ENCODE measurements at places on chromosomes 16 and 17. TPM values are rescaled to one million over a fixed set of nuclear protein-coding genes. Genes with fewer than 3 reads are reported as not detected.

- no peak for DNase-seq
Observed at GRCh38 chr16:57284209-57284951, at the start of gene PLLP. TSS of gene PLLP (minus strand) at chr16:57284672. CDS start at chr16:57284540, 132 bp downstream.

- DNase-seq, result no peak
Observed at GRCh38 chr17:55318081-55318480, 53.3 kb downstream of the HLF start.

- DNase-seq, result no peak
Observed at GRCh38 chr17:41338961-41339485, 11.6 kb downstream of the KRT33A start.

GRCh38 chr17:2865228-2865627 lies 69.0 kb downstream of the RAP1GAP2 start:
- DNase-seq, result no peak

GRCh38 chr17:7687072-7687907 lies at the start of gene TP53:
TSS of gene TP53 (minus strand) at chr17:7687490. CDS start at chr17:7676594, 10,896 bp downstream.
- DNase-seq, result peak; percentile 91

DNA sequence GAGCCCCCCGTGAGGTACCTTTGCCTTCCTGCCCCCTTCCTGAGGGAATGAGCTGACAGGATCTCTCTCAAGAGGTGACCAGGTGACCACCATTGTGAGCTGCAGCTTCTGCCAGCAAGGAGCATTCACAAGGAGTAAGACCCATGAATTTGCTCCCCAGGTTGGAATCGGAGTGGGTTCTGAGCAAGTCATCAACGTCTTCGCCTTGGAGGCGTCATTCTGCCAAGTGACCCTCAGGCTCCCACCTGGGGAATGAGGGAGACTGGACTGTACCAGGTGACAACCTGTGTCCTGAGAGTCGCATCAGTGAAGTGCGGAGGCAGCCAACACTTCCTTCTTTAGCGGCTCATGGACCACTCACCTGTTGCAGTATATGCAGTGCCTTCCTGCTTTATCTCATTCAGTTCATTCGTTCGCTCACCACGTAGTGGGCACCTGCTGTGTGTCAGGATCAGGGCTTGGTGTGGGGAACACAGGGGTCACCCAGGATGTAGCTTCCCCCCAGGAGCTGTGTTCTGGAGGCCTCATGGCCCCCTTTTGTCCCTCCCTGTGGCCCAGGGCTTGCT lies 22.8 kb downstream of the WSCD1 start:
- DNase-seq, result peak; percentile 39

- DNase-seq, result peak; percentile 54
Observed at GRCh38 chr16:75471723-75472633, 7.5 kb upstream of the TMEM170A start.

GRCh38 chr17:80843741-80844156 lies 147.9 kb upstream of the CHMP6 start:
- no peak for DNase-seq

DNA sequence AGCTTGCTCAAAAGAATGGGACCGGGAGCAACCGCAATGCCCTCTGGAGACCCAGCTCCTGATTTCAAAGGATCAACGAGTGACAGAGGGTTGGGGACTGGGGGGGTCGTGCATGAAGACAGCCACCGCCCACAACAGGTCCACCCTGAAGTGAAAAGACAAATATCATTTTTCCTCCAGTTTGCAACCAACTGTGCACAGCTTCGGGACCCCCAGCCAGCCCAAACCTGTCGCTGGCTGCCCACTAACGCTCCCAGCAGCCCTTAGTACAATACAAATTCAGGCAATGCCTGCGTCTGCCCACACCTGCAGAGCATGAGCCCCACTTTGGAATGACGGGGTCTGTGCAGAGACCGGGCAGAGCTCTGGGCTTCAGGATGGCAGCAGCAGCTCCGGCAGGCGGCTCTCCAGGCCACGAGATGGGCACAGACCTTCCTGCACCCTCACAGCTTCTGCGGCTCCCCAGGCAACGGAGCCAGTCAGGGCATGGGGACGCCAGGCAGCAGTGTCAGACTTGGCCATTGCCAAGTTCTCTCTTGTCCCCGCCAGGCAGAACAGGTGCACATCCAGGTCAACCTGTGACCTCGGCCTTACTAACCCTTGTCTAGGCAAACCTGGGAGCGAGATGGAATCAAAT lies 60.1 kb downstream of the TBC1D16 start:
- no peak for DNase-seq

- DNase-seq, result no peak
Observed at GRCh38 chr17:50918071-50918932, 52.1 kb upstream of the TOB1 start.

DNA sequence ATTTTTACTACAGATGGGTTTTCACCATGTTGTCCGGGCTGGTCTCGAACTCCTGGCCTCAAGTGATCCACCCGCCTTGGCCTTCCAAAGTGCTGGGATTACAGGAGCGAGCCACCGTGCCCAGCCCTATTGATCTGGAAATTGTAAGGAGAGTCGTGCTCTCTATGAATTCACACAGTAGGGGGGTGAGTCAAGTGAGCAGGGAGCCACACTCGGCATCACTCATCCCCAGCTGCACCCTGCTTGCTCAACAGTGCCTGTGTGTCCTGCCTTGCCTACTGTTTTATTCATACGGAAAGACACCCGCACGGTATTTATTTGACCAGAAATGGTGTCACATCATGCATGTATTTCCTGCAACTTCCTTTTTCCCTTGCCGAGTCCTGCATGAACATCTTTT lies 157.2 kb upstream of the FOXF1 start:
- no peak for DNase-seq

GRCh38 chr17:63626551-63627180 lies 4.4 kb downstream of the MAP3K3 start:
- DNase-seq, result no peak

DNA sequence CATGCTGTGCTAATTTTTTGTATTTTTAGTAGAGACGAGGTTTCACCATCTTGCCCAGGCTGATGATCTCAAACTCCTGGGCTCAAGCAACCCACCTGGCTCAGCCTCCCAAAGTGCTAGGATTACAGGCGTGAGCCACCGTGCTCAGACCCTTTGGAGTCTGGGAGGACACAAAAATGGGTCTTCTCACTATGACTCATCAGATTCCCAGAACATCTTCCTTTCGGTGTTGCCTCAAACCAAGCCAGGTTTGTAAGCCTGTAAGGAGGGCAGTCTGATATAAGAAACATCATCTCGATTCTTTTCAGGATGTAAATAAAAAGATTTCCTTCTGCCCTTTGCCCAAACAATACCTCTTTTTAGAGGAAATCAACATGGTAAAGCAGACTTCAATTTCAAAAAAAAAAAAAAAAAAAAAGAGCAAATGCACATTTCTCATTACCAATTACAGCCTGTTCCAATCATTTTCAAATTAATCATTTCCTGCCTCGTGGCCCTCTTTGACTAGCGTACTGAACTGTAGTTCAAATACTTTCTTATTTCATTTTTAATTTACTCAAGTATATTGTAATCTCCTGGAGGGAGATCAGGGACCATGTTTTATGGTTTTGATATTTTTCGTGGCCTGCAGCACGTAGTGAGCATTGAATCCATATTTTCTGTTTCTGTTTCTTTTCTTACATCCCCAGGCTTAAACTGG lies 409.6 kb downstream of the GRIN2A start:
- DNase-seq, result no peak

- peak; percentile 56 for DNase-seq
Observed at GRCh38 chr17:35313875-35314409, 59.5 kb downstream of the SLFN11 start.

GRCh38 chr17:17892009-17892408 lies 55.2 kb upstream of the SREBF1 start:
- DNase-seq, result no peak

- no peak for DNase-seq
Observed at GRCh38 chr16:70526403-70526802, 2.8 kb downstream of the SF3B3 start.

GRCh38 chr17:44910231-44911106 lies 4.8 kb downstream of the GFAP start:
- peak; percentile 24 for DNase-seq

- no peak for DNase-seq
Observed at GRCh38 chr17:82276938-82277337, 3.4 kb upstream of the CSNK1D start.

- DNase-seq, result no peak
Observed at GRCh38 chr16:4180511-4180910, 61.4 kb downstream of the SRL start.

DNA sequence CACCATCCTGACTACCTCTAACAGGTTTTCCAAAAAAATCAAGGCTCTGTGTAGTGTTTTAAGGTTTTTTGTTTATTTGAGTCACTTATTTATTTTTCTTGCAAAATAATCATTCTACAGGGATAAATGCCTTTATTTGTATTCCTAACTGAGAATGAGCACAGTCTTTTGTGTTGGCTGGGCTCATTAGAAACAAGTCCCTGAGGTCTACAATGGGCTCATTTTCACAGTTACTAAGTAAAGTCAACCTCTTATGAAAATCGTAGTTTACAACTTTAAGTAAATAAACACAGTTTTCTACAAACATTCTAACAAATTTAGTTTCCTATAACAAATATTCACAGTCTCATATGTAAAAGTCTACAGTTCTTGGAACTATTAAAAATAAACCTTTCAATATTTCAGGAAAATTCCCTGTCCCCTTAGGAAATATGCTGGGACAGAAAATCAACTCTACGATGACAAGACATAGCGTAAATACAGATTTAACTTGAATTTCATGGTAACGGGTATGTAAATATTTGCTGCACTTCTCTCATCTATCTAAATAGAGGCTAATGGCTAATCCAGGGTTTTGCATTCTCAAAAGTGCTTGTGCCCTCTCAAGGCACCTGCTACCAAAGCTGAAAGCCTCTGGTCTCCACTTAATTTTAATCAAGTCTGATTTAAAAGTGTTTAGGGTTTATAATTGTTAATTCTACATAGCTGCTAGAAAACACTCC lies 31.5 kb upstream of the CDH5 start:
- no peak for DNase-seq

GRCh38 chr17:521183-521525 lies 168.5 kb upstream of the RPH3AL start:
- DNase-seq, result no peak

DNA sequence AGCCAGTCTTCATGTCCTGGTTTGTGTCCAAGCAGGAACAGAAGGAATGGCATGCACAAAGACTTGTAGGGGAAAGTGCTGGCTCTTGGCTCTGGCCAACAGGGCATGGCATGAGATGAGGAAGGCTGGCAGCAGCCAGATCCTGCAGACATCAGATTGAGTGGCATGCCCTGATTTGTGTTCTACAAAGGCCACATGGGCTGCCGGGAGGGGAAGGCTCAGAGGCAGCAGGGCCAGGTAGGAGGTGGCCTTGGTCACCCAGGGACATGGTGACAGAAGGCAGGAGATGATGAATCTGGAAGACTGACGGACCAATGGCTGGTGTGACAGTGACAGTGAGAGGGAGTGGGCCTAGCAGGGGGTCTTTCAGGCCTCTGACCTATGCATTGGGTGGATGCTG lies 33.7 kb downstream of the SMPD3 start:
- no peak for DNase-seq

GRCh38 chr17:65660947-65661346 lies 99.5 kb upstream of the AXIN2 start:
- no peak for DNase-seq

DNA sequence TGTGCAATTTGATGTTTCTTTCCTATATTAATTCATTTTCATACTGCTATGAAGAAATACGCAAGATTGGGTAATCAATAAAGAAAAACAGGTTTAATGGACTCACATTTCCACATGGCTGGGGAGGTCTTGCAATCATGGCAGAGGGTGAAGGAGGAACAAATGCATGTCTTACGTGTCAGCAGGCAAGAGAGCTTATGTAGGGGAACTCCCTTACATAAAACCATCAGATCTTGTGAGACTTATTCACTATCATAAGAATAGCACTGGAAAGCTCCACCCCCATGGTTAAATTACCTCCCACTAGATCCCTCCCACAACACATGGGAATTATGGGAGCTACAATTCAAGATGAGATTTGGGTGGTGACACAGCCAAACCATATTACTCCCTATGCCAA lies 418.9 kb upstream of the MAF start:
- DNase-seq, result no peak

- DNase-seq, result no peak
Observed at GRCh38 chr16:3444032-3444388, 530 bp downstream of the NAA60 start.

GRCh38 chr17:15444805-15445204 lies 22.6 kb downstream of the CDRT4 start:
- no peak for DNase-seq

DNA sequence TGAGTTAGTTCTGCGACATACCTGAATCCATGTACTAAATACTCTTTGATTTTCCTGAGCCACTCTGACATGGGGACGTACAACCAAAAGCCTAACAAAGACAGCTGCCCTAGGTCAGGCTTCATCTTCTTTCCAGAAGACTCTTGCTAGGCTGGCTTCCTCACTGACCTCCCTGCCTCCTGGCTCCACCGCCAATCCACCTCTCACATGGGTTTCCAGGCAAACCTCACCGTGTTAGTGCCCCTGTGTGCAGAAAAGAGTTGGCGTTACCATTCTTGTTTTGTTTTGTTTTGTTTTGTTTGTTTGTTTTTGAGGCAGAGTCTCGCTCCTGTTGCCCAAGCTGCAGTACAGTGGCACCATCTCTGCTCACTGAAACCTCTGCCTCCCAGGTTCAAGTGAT lies 135.3 kb downstream of the WSCD1 start:
- DNase-seq, result no peak

DNA sequence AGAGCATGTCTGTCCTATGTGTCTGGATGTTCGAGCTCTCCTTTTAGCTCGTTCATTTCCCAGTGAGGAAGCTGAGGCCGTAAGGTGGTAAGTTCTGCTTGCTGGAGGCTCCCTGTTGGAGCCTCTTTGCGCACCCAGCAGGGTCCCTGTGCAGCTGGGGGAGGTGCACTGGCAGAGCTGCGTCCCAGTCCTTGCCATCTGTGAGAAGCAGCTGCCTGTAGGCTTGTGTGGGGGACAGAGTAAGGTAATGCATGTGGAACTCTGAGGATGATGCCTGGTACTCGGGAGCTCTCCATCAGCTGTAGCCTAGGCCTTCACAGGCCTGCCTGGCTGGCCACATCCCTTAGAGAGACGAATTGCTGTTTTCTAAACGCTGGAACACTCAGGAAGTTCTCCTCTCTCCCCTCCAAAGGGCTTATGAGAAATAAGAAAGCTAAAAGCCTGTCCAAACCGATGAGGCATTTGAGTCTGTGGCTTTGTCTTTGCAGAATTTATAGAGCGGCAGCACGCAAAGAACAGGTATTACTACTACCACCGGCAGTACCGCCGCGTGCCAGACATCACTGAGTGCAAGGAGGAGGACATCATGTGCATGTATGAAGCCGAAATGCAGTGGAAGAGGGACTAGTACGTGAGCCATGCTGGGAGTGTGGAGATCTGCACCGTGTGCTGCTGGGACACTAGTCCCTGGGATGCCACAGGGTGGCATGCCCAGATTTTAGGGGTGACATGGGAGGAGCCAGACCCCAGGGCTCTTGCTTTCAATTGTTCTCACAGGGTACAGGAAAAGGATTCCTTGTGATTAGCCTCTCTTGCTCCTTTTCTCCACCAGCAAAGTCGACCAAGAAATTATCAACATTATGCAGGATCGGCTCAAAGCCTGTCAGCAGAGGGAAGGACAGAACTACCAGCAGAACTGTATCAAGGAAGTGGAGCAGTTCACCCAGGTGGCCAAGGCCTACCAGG lies 1.6 kb downstream of the NDUFB10 start:
- DNase-seq, result no peak

The EME1 gene
- total RNA-seq, result not detected

The SERPINF2 gene
- total RNA-seq, result 14.9 TPM

The EPN2 gene
- total RNA-seq, result 67.7 TPM

The CBX2 gene
- total RNA-seq, result 1.2 TPM

The SLFN11 gene
- 49.0 TPM for total RNA-seq

The NPIPA2 gene
- 7.3 TPM for total RNA-seq

The KRTAP4-9 gene
- not detected for total RNA-seq

The MYH10 gene
- total RNA-seq, result 1,394 TPM

The NGFR gene
- 55.7 TPM for total RNA-seq

The HOXB7 gene
- 9.1 TPM for total RNA-seq

The PLA2G10 gene
- not detected for total RNA-seq

The TMEM114 gene
- not detected for total RNA-seq

The TUBB3 gene
- 5.6 TPM for total RNA-seq
